Aorta (tissue), 5 donors: ENCODE measurements at places on chromosomes 7 and 10.

DNA sequence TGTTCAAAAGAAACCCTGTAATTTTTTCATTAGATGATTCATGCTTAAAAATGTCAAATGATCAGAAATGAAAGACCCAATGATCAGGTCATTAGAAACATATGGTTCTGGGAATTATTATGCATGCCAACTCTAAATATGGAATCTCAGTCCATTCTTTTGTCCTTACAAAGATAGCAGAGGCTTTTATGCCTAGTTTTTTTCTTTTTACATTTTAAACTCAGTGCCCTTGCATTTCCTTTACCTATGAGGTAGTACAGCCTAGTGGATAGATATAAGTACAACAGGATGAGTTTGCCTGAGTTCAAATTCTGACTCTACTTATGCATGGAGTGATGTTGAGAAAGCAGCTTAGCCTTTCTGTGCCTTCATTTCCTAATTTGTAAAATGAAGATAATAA lies 392.9 kb downstream of the SUGCT start:
- DNase-seq, result no peak

- DNase-seq, result no peak
Observed at GRCh38 chr7:94052398-94053180, 48.4 kb upstream of the BET1 start.

DNA sequence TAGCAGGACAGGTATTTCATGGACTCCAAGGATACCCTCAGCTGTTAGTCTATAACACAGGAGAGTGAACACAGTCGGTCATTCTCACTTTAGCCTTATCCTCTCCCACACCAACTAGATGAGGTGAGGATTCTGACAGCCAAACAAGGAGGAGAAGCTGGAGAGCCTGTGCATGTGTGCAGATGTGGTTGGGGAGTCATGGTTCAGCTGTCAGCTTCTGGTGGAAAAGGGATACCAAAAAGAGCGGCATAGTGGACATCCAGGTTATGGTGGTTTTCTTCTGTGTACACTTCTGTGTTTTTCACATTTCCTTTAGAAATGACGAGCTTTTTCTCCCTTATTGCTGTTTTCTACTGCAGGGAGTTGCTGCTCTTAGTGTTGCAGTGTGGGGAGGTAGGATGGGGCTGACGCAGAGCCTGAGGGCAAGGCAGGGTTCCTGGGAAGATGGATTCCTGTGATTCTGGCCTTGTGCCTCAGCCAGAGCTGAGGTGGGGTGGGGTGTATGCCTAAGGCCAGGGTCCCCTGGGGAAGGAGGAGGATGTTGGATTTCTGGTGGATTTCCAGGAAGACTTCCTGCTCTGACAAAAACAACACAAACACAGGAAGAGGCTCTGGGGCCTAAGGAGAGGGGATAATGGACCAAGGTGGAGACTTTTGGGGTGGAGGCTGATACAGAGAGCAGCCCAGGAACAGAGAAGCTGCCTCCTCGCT lies 26.6 kb downstream of the PLAU start:
- DNase-seq, result no peak

- no peak for DNase-seq
Observed at GRCh38 chr7:104133238-104133637, 74.6 kb downstream of the ORC5 start.

DNA sequence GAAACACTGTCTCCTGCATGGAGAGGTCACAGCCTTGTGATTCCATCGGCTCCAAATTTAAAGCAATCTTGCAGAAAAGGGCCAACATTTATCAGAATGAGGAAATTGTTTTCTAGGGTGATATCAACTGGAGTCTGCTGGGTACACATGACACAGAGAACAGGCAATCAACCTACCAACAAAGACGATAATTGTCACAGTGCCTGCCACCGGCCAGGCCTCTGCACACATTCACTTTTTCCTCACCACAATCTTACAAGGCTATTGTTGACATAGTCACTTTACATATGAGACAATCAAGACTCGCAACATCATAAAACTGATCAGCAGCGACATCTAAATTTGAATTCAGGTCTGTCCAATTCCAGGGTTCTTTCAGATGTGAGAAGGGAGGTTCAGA lies 189.4 kb downstream of the KCNMA1 start:
- DNase-seq, result no peak

DNA sequence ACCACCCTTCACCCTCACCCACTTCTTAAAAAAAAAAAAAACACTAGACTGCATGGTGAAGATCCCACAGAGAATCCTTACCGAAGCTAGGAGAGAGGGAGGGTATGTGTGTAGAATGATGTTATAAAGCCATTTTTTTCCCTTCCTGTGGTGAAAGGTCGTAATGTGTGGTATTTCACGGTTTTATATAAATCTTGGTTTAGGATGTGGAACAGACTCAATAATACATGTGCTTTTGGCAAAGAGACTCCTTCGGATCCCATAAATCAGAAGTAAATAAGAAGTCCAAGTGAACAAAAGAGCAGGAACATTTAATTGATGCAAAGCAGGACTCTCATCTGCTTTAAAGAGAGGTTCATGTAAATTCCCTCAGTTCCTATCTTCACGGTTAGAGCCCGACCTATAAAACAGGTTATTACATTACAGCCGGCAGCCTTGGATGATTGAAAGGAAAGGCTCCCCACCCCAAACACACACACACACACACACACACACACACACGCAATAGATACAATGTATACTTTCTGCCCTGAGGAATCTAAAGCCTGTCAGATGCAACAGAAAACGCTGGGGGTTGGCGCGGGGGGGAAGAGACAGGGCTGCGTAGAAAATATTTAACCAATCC lies 8.8 kb downstream of the DLX5 start:
- DNase-seq, result no peak

DNA sequence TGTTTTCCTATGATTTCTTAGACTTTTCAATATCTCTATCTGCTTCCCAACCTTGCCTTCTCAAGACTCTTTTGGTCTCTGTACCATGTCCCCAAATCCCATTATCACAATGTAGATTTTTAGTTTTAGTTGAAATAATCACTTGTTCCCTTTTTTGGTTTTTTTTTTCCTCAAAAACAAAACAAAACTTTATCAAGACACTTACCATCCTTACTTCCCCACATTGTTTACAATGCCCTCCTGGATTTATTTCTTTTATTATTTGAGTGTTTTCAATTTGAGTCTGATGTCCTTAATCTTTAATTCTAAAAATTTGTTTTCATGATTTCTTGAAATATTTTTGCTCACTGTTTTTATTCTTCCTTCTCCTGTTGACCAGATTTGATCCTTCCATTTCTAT lies 112.6 kb downstream of the CPED1 start:
- no peak for DNase-seq

- DNase-seq, result no peak
Observed at GRCh38 chr10:110326351-110327032, 21.8 kb upstream of the SMNDC1 start.

DNA sequence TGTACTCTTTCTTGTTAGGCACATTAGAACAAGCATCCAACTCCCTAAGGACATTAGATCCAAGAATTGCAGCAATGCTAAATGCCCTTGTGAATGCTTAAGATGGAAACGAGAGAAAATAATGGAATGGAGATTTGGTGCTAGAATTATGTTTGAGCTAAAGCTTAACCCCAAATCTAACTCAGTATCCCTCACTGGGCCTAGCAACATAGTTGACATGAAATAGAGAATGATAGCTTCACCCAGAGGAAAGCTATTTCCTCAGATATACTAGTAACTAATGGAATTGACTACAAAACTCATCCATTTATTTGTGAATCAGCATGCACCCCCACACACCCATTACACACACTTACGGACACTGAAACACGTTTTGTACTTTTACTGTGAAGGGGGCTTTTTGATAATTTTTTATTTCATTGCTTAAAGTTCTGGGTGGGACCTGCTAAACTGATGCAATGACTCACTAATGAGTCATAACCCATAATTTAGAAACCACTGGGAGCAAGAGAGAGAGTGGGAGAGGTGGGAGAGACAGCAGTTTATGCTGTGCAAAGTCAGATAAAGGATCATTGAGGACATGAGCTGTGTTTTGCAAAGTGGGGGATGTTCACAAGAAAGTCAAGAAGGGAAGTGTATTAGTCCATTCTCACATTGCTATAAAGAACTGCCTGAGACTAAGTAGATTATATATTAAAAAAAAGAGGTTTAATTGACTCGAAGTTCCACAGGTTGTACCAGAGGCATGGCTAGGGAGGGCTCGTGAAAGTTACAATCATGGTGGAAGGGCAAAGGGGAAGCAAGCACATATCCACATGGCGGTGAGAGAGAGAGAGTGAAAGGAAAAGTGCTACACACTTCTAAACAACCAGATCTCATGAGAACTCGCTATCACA lies 382.7 kb downstream of the SFMBT2 start:
- no peak for DNase-seq

- peak; percentile 80 for DNase-seq
Observed at GRCh38 chr10:80664071-80664680, 126.5 kb downstream of the SH2D4B start.

- peak; percentile 89 for DNase-seq
Observed at GRCh38 chr10:29735628-29736365, 101.0 kb upstream of the SVIL start.

GRCh38 chr10:54396031-54396430 lies 405.0 kb downstream of the PCDH15 start:
- DNase-seq, result no peak
